NAMALWA (cell line): ENCODE measurements at places on chromosomes 1 and 21.

DNA sequence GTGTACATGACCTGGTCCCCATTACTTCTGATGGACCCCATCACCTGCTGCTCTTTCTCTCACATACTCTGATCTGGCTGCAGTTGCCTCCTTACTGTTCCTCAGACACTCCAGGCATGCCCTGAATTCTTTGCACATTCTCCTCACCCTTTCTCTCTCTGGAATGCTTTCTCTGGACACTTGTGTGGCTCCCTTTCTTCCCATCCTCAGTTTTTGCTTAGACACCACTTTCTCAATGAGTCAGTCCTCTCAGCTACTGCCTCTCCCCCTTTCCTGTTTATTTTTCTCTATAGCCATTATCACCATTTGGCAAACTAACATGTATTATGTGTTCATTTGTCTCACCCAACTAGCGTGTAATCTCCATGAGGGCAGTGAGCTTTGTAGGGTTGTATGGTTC is 28.1 kb downstream of the PLXNA2 start:
- no peak for DNase-seq

- DNase-seq: no peak
Observed at GRCh38 chr1:22975694-22976093, 3.0 kb upstream of the LACTBL1 start.

- no peak for DNase-seq
Observed at GRCh38 chr21:42102991-42103390, 31.9 kb downstream of the UMODL1 start.

- DNase-seq: no peak
Observed at GRCh38 chr1:1623631-1624442, 8.1 kb upstream of the MMP23B start.

DNA sequence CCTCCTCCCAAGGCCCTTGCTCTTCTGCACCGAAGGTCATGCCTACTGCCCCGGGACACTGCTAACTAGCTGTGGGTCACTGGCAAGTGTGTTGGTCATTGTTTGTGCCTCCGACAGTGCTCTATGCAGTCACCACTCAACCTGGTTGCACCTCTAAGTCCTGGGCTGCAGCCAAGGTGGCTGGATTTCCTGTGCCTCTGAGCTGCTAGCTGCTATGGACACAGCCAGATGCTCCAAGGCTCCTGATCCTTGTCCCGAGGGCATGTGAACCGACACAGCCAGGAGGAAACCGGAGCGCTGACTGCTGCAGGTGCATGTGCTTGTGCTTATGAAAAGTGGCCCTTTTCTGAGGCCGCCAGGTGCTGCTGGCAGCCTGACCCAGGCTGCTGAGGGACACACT is 14.7 kb upstream of the SPOCD1 start:
- no peak for DNase-seq

DNA sequence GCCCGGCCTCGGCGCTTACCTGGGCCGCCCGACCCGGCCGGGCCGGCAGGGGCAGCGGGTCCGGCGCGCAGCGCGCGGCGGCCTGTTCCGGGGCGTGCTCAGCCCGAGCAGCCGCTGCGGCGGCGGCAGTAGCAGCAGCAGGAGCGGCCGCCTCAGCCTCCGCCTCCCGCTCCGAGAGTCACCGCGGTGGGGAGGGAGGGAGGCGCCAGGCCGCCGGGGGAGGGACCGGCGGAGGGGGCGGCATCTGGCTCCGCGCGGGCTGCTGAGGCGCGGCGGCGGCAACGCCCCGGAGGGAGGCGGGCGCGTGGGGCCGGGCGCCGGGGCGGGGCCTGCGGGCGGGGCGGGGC is at the start of gene CTNNBIP1:
Gene CTNNBIP1 (minus strand): TSS at position 194 of the 347 bp plus-strand sequence. CDS start 38,205 bp downstream, outside the sequence.
- no peak for DNase-seq

DNA sequence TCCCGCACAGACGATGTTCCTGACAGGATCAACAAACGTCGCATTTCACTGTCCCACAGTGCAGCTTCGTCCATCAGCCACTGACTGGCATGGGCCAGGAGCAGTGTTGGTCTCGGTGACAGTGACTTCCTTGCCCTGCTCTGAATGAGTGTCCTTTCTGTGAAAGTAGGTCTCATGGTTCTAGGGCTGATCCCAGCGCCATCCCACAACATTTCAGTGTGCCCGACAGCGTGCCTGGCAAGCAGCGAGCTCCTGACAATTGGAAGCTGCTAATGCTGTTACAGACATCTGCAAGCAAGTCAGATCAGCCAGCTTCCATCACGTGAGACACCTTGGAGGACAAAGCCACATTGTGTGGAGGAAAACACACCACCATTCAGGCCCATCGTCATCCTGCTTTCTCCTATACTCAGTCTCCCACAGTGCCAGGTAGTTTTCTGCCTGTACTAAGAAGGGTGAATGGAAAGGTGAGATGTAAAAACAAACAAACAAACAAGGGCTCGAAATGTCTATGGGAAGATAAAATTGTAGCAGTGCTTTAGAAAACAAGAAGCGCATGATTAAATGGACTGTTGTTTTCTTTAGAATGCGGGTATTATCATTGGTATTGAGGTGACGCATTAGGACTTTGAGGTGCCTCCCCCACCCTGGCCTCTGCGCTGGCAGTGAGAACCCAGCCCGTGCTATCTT is 21.9 kb downstream of the ERRFI1 start:
- DNase-seq: no peak

GRCh38 chr1:9106286-9106685 is 22.6 kb downstream of the GPR157 start:
- DNase-seq: no peak

- DNase-seq: no peak
Observed at GRCh38 chr1:115746021-115746690, 22.4 kb downstream of the CASQ2 start.
